ENCODE measurements at places on chromosomes 2 and 18.

GRCh38 chr18:55857956-55858355 is 270.0 kb upstream of the TCF4 start:
- DNase-seq: no peak

- no peak for DNase-seq
Observed at GRCh38 chr18:51953521-51953920, 386.5 kb upstream of the DCC start.

DNA sequence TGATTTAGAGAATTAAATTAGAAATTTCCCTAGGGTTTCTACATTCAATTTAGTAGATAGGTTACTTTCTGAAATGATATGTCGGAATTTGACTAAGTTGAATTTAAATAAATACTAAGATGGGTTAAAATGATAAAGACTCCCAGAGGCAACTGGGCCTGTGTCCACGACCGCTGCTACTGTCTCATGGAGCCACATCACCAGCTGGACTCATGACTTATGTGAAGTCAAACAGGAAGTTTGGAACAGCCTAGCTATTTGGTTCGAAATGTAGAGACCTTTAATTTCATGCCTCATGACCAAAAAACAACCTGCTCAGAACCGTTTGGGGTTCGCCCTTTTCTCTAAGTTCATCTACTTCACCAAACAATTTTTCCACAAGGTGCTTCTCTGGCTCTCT is 22.2 kb downstream of the GRHL1 start:
- DNase-seq: no peak

- no peak for DNase-seq
Observed at GRCh38 chr2:226020956-226021355, 621.4 kb downstream of the NYAP2 start.

DNA sequence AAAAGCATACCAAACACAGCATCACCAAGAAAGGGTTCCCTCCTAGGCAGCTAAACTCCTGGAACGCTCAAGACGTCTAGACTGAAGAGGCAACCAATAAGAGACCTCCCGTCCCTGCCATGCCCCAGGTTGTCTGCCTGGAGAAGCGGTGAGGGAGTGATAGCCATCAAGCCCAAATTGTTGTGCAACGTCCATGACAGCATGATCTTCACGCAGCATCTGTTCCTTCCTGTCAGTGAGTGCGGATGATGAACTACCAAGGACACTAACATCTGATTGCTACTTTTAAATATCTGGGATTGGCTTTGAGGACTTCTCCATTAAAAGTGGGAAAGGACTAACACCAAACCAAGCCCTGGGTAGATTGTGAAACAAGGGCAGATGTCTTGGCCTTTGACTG is 149.7 kb downstream of the TXNL1 start:
- DNase-seq: no peak

GRCh38 chr2:220499225-220499624 is 871.8 kb downstream of the SLC4A3 start:
- no peak for DNase-seq

DNA sequence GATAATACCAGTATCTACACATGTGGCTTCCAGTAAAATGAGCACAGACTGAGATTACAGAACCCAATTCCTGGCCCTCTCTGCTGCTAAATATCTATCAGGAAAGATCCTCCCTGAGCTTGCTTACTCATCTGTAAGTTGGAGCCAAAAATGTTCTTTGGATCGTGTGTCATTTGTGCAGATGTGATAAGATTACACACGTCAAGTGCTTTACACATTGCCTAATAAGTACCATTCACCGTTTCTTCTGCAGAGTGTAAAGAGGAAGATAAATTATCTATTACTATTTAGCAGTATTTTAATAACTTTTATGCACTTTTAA is 23.2 kb upstream of the SLC20A1 start:
- DNase-seq: no peak

- no peak for DNase-seq
Observed at GRCh38 chr2:143486976-143487375, 357.8 kb downstream of the ARHGAP15 start.

GRCh38 chr2:121368836-121369235 is 83.8 kb upstream of the TFCP2L1 start:
- no peak for DNase-seq

DNA sequence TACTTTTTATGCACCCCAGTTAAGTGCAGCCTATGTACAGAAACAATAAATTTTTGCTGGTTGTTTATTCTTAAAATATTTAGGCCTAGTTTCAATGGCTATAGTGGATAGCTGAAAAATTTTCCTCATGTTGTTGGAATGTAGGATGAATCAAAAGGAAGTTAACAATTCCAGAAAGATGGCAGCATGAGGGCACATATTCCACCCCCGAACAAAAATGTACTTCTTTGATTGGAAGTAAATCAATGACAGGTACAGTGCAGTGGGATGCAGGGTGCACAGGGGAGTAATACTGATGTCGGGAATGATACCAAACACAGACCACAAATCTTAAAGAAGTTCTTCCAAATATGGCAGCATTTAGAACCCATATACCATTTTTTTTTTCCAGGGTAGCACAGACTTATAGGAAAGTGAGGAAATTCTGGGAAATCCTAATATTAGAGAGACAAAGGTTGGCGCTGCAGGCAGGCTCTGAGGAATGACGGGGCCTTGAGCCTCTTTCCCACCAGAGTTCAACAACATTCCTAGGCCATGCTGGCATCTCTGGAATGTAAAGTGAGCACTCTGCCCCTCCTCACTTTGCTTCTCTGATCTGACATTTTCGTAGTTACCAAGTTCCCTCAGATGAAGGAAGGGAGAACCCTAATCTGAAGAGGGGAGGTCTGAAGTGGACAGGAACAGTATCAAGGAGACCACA is 36.6 kb upstream of the IKZF2 start:
- no peak for DNase-seq

GRCh38 chr2:68103030-68103708 is 40.4 kb upstream of the C1D start:
- no peak for DNase-seq

- no peak for DNase-seq
Observed at GRCh38 chr2:28160986-28161425, 231.7 kb upstream of the FOSL2 start.

DNA sequence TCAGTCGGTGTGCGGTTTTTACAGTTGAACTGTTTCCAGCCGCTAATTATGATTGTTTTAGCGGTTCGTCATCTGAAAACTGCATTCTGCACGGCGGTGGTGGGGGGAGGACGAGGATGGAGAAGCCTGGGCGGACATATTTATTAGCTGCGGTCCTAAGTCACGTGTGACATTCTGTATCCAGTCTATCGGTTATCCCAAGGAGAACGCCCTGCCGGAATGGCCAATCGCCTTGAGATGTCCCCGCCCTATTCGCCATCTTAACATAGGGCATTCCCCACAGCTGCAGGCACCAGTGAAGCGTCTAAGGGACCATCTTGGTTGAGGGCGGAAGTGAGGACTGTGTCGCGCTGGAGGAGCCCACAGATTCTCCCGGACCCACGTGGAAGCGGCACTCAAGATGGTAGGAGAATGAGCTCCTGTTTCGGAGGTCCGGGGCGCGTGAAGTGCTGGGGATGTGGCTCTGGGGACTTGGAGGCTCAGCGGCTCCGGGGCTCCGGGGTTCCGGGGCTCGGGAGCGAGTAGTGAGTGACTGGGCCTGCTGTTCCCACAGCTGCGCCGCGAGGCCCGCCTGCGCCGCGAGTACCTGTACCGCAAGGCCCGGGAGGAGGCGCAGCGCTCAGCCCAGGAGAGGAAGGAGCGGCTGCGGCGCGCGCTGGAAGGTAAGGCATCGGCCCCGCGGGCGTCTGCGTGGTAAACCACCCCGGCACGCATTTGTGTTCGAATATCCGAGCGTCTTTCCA is at the start of gene IMP4:
IMP4 (plus strand) TSS at position 365 of the 743 bp plus-strand sequence; CDS start at position 401, 36 bp downstream.
- DNase-seq: peak; percentile 69

DNA sequence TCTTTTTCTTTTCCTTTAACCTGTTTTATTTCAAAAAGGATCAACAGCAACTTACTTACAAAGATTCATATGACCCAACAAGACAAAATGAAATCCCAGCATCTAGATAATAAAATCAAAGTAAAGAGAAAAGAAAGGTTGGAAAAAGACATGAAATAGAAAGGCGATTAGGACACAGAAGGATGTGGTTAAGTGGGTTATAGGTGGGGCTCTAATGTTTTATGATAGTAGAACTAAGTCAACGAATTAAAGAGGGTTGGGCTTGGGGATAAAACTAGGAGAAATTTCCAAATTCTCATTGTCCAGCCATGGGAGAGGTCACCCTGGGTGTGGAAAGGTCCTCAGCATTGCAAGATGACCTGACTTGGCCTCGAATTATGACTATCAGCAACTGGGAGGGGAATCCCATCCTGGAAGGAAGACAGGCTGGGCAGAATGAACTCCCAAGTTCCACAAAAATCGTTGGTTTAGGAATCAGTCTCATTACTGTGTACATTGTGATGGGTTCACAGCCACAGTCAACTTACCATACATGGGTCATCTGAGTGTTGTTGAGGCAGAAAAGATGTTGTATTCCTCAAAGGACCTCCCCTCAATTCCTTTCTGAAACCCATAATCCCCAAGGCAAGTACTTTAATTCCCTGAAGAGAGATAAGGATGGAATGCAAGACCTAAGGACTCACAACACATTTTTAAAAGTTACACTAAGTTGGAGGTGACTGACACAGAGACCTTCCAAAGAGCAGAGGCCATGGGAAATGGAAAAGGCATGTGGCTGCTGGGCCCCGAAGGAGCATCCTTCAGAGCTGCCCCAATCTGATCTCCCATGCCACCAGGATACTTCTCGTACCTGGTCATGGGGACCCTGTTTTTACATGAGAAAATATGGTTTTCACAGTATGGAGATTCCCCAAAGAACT is 167.6 kb downstream of the UXS1 start:
- DNase-seq: no peak

DNA sequence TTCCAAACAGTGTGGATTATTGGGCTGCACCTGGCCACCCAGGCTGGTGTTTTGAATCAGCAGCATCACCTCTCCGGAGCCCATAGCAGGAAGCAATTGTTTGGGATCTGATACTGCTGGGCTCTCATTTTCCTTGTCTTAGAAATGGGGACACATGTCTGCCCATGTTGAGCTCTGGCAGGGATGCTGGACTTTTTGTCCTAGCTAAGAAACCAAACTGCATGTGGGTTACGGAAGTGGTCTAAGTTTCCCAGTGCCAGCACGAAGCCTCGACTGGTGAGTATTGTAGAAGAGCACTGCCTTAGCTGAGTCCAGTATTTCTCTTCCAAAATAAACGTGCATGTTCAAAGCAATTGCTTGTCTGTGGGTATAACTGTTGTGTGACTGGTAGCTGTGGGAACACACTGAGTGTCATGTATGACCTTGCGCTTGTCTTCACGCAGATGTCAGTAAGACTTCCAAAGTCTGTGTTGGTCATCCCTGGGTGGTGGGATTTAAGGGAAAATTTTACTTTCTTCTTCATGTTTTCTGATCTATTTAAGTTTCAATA is 43.6 kb downstream of the SH3RF3 start:
- DNase-seq: no peak

DNA sequence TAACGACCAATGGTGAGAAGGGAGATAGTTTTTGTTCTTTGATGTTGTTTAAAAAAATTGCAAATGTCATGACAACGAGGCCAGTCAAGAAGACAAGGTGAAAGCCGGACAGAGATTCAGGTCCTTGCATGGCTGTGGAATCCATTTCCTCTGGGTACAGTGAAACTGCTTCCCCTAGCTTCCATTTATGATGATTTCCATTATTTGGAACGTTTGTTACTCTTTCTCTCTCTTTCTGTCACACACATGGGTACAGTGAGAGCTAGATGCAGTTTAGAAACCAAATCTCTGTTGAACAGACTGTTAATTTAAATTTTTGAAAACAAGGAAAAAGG is 57.4 kb upstream of the MSH2 start:
- DNase-seq: no peak

DNA sequence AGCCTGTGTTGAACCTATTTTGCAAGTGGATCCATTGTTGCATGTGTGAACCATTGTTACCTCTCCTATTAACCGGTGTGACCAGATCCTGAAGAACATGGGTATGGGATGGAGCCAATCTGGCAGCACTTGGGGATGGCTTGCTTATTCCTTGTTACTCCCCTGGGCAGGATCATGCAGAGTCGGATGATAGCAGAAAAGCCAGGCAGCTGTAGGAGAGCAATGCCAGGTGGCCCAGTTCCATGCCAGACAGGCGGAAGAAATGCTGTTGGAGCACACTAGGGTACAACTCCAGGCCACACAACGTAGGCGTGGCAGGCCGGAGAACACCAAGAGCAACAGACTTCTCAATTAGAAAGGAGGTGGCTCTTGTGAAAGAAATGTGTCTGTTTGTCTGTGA is 16.3 kb upstream of the MYO1B start:
- no peak for DNase-seq

DNA sequence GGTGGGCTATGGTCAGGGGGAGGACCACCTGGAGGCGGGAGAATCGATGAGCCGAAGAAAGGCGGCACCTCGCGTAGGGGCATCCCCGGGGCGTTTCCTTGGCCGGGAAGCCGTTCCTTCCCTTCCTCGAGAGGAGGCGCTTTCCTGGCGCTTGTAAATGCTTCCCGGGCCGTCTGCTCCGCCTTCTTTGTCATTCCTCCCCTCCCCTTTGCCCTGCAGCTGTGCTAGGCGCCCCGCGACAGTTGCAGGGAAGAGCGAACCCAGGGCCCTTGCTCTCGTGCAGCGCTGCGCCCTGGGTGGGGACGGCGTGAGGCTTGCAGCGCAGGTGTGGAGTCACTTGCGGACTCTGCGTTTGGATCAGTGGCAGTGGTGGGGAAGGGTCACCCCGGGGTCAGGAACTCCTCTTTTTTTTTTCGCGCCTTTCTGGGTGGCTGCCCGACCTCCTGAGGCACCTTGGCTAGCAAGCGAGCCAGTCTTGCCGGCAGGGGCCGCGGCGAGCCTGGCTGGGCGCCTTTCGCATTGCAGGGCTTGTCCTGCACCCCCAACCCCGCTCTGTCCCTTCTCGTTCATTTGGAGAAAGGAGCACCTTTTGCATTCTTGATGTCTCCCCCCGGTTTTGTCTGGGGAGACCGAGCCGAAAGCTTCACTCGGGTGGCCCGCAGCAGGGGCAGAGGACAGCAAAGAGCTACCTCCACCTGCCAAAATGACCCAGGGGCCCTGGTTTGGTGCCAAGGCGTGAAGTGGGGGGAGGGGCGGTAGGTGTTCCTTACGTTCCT is 858 bp downstream of the KCNS3 start:
- no peak for DNase-seq

DNA sequence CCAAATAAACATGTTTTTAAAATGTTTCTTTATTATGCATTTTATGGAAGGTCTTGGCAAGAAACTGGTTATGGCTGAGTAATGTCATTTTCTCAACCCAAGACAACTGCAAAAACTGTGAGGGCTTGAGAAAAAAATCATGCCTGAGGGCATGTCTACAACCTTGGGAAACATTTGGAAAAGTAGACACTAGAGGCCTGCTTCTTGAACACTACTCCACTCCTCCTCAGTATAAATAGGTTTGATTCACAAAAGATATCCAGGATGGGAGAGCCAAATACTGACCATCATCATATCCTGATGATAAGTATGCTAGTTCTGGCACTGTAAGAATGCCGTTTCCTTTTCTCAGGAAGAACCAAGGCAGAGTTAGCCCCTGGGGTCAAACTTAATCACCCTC is 71.1 kb downstream of the OSR1 start:
- DNase-seq: no peak

DNA sequence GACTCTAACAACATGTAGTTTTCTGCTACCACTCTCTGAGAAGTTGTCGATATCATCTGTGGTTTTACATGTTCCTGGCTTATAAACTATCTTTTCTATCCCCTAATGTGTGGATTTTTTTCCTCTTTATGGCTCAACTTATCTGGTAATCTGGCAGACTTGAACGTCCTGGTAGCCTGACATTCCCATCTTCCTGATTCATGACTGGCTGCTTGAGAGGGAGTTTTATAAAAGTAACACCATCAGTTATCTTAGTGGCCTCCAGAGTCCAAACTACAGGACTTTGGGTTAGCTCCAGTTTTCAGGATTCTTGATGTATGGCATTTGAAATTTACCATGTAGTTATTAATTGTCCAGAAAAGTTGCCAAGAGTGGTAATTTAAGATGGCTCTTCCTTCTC is 174.0 kb upstream of the GULP1 start:
- DNase-seq: no peak

All from T-helper 2 cell (primary cell).